Posterior vena cava (tissue), 2 donors: ENCODE measurements at places on chromosomes 2 and 18. TPM values are rescaled to one million over a fixed set of nuclear protein-coding genes. Genes with fewer than 3 reads are reported as not detected.
A peak's percentile ranks its signal among the peaks of the same experiment; 100 is the strongest.

GRCh38 chr2:105526000-105526925 lies 127.4 kb upstream of the FHL2 start:
- no peak for DNase-seq

DNA sequence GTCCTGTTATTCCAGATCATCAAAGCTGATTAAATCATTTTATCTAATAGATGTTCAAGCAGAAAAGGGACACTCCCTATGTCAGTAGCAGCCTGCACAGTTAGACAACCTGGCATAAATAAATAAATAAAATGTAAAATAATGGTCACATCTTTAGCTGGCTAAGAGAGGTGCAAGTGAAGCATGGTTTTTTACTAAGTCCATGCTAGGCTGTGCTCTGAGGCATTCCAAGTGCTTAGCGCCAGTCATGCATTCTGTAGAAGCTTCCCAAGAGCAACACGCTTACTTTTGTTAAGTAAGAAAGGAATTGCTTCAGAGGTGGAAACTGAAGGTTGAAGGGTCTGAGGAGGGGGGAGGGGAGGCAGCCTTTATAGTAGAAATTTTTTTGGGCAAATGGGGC lies 351.2 kb downstream of the CDH2 start:
- DNase-seq: no peak

DNA sequence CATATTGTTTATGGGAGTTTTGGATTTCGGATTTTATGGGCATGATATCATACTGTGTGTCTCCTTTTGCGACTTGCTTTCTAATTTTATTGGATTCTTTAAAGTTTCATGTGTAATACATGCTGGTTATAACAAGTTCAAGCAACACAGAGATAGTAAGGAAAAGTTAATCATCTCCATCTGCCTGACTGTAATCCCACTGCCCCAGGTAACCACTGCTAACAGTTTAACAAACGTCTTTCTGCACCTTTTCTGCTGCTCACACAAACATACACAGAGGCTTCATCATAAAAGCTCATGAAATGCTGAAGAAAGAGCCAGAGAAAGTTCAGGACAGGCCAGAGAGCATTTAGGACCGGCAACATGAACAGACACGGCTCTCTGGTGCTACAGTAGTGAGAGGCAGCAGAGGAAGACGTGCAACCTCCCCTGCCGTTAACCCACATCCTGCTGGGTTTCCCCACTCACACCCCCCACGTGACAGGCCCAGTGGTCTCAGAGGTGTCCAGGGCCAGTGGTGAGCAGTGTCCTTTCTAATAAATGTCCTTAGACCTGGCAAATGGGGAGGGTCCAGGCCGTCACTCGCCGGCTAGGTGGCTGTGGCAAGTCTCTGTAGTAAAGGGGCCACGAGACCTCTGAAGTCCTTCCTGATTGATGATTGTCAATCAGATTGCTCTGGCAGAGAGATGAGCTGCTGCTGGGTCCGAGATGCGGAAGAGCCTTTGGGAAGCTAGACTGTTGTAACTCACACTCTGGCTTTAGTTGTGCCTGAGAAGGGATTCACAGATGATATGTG lies 43.0 kb upstream of the SLC1A4 start:
- no peak for DNase-seq

- DNase-seq: peak; percentile 71
Observed at GRCh38 chr2:240627736-240628506, 2.6 kb downstream of the GPR35 start.

- no peak for DNase-seq
Observed at GRCh38 chr2:100903534-100904258, 83.8 kb downstream of the NPAS2 start.

- DNase-seq: no peak
Observed at GRCh38 chr2:207064128-207064690, 101.5 kb downstream of the KLF7 start.

- no peak for DNase-seq
Observed at GRCh38 chr2:181430406-181431118, 26.6 kb upstream of the ITGA4 start.

DNA sequence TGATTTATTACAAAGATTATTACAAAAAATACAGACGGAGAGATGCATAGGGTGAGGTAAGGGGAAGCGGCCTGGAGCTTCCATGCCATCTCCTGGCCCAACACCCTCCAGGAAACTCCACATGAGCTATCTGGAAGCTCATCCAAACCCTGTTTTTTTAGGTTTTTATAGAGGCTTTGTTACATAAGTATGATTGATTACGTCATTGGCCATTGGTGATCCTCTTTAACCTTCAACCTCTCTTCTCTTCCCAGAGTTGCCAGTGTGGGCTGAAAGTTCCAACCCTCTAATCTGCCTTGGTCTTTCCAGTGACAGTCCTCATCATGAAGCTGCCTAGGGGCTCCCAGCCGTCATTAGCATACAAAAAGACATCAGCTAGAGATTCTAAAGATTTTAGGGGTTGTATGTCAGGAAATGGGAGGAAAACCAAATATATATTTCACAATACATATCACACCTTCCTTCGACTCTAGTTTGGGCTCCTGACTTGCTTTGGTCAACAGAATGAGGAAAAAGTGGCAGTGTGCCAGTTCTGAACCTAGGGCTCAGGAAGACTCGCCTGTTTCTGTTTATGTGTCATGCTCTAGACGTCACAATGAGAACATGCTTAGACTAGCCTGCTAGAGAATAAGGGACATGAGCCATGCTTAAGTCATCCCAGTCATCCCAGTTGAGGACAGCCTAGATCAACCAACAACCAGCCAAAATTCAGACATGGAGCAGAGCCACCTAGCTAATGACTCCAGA lies 54.1 kb downstream of the ETAA1 start:
- DNase-seq: no peak

DNA sequence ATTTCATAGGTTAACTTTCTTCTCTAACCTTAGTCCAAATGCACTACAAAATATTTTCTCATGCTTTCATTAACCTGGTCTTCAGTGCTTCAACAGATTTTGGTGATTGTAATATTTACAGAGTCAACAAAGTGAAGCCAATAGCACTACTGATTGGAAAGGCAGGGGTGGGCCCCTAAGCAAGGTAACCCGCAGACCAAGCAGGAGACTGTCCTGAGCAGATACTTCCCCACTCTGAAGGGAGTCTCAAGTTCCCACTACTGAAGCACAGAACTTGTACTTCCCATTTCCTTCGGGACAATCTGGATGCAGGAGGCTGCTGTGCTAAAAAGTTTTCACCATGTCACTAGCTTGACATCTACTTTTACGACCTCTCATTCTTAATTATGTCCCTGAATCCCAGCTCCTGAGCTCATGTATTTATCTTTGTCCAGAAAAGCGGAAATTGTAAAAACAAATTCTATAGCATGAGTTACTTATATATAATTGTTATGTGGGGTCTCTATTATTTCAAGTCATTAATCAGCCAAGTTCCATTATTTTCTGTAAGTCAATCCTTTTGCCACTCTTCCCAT lies 311.6 kb upstream of the REV1 start:
- no peak for DNase-seq

DNA sequence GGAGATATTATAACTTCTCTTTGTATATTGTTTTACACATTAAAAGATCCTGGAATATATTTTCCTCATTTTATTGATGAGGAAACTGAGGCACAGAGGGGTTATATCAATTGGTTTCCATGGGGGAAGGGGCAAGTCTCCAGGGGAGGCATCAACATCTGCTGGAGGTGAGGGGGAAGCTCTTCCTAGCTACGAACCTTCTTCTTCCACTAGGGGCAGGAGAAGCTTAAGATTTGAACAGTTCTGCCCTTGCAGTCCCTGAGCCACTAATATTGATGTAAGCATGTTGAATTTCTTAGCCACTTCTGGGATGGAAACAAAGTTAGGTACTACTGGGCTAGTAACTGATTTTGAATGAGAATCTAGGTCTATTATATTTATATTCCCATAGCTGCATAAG lies 140.1 kb upstream of the AQP4 start:
- no peak for DNase-seq

GRCh38 chr2:3457524-3458395 lies 61.6 kb downstream of the ADI1 start:
- no peak for DNase-seq

DNA sequence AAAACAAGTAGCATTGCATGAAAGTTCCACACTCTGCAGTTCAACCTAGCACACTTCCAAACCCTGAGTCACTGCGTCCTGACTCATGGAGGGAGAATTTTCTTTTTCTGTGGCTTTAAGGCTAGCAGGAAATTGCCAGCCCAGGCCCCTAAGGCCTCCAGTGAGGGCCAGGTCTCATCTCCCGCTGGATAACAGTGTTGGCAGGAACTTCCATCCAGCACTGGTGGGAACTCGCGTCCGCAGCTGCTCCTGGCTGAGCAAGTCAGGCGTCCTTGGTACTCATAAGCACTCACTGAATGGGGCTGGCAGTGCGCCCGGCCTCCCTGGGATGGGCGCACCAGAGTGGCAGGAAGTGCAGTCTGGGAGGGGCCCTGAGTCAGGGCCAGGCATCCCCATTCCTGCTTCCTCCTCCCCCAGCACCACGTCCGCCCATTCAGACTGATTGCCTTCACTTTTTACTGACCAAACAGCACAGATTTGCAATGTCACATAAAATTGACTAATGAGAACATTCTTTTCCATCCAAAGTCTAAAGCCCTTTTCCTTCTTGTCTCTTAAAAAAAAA lies 14.3 kb downstream of the MALL start:
- peak; percentile 99 for DNase-seq

GRCh38 chr2:9308186-9308955 lies 101.8 kb downstream of the ASAP2 start:
- DNase-seq: no peak

- no peak for DNase-seq
Observed at GRCh38 chr2:181952404-181953226, 33.0 kb upstream of the PPP1R1C start.

- no peak for DNase-seq
Observed at GRCh38 chr18:58572181-58572580, 56.7 kb downstream of the ALPK2 start.

GRCh38 chr18:43789234-43790000 lies 512.1 kb upstream of the SYT4 start:
- DNase-seq: no peak

- no peak for DNase-seq
Observed at GRCh38 chr2:175168564-175168945, 552 bp upstream of the ATF2 start.

DNA sequence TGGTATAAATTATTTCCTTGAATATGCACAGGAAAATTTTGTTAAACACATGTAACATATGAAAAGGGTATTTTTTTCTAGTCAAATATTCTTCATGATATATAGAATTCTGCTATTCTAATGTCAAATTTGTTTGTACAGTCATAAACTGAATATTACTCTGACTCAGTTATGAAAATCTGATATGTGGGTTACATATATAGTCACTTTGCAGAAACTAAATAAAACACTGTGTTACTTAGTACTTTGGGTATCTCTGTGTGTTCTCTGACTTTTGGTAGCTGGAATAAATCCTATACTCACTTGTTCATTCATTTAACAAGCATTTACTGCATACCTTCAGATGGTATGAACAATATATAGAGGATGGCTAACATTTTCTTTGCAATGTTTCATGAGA lies 159.4 kb downstream of the TTC27 start:
- no peak for DNase-seq

DNA sequence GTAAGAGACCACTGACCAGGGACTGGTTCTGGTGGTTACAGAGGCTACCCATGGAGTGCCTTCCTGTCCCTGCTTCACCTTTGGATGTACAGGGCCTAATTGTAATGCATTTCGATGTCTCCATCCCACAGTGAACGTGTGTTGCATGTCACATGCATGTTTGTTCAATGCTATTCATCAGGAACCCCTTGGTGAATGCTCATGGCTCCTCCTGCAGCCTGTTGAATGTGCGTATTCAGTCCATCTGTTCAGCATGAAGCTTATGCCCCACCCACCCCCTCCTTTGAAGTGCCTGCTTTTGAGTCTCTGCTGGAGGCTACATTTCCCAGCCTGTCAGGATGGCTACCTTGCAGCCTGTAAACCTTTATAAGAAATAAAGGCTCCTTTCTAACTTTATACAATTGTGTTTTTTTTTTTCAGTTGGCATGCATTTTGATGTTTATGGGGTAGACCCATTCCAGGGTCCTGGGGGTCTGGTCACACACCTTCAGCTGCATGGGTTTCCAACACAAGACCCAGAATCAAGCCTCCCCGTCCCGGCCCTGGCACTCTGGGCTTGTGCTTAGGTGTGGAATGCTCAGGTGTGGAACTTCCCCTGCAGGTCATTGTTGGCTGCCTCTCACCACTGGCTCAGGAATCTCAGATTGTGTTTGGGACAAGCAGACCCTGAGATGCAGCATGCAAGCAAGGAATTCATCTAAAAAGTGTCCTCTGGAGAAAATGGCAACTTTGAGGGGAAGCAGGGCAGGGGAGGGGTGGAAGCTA lies 238.8 kb upstream of the HDAC4 start:
- DNase-seq: peak; percentile 59

GRCh38 chr2:109377976-109378375 lies 235.8 kb downstream of the SEPTIN10 start:
- DNase-seq: peak; percentile 40

GRCh38 chr2:122273785-122274419 lies 518.5 kb downstream of the TSN start:
- no peak for DNase-seq

- peak; percentile 94 for DNase-seq
Observed at GRCh38 chr2:65435625-65436168, 3.3 kb upstream of the SPRED2 start.

- no peak for DNase-seq
Observed at GRCh38 chr18:36602071-36602470, 226.7 kb downstream of the TPGS2 start.

- no peak for DNase-seq
Observed at GRCh38 chr2:146734042-146734820, 1110.6 kb upstream of the ACVR2A start.

- DNase-seq: no peak
Observed at GRCh38 chr2:107008843-107009242, 122.9 kb upstream of the ST6GAL2 start.

- no peak for DNase-seq
Observed at GRCh38 chr2:188580738-188581137, 289.1 kb downstream of the GULP1 start.

ATP6V1B1 gene
- 1.4 TPM for total RNA-seq

NBAS gene
- total RNA-seq: 38.0 TPM

LAPTM4A gene
- total RNA-seq: 199 TPM

GREB1L gene
- total RNA-seq: 3.3 TPM

PKDCC gene
- 137 TPM for total RNA-seq

ABHD1 gene
- total RNA-seq: 0.37 TPM

KCNG3 gene
- total RNA-seq: 0.05 TPM

KLHL41 gene
- 0.60 TPM for total RNA-seq

REG1B gene
- 3.4 TPM for total RNA-seq

MREG gene
- total RNA-seq: 0.67 TPM

FBXO41 gene
- 1.4 TPM for total RNA-seq

FAP gene
- 43.2 TPM for total RNA-seq

ALPG gene
- not detected for total RNA-seq

NXPH2 gene
- not detected for total RNA-seq

CELF4 gene
- not detected for total RNA-seq

ATP8B1 gene
- total RNA-seq: 27.7 TPM

PLGLB2 gene
- total RNA-seq: 1.0 TPM

ANTXR1 gene
- 147 TPM for total RNA-seq

LRRTM1 gene
- total RNA-seq: not detected

RAX gene
- total RNA-seq: not detected

TANC1 gene
- total RNA-seq: 44.5 TPM
